ENCODE measurements at places on chromosomes 4 and X.

- DNase-seq: no peak
Measured at GRCh38 chrX:121921258-121921657, 873.8 kb downstream of the GLUD2 start.

GRCh38 chr4:87500092-87500462, 29.1 kb downstream of the SPARCL1 start:
- no peak for DNase-seq

GRCh38 chr4:54101190-54102041, 1.5 kb downstream of the GSX2 start:
- no peak for DNase-seq

DNA sequence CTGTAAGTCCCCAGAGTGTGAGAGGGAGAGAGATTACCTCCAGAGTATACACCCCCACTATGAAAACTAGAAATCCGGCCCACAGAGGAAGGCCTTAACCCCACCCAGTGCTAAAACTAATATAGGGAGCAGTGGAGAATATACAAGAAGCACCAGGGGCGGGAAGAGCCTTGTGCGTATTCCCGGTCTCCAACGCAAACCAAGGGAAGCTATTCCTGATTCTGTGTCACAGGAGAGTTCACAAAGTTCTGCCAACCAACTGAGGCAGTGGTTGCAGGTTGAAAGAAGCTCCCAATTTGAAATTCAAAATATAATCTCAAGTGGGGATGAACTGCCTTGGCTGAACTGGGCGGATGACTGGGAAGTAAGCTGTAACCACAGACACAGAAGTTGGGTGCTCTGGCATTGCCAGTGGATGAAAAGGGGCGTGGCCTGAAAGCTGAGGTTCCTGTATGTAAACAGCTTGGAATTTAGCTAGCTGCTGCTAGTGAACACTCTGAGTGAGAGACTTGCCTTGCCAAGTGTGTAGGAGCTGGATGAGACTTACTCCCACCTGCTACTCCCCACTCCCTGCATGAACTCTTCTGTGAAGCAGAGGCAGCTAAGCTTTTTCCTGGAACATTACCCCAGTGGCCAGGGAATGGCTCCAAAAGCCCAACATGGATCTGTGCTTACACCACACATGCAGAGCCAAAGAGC, 32.7 kb downstream of the ELF2 start:
- DNase-seq: no peak

DNA sequence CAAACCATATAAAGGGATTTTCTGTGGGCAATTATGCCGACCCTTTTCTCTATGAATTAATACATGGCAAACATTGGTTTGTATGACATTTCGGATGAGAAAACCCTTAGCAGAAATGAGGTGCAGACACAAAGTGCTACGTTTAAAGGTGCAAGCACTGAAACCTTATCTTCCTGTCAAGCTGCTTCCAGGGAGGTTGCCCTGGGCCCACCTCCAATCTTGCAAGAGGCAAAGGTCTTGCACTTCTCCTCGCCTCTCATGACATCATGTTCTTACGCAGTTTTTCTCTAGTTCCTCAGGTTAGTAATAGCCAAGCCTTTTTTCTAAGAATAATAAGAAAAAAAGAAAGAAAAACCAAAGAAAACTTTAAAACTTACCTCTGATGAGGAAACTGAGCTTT, 220.1 kb downstream of the DHX15 start:
- no peak for DNase-seq

- DNase-seq: no peak
Measured at GRCh38 chr4:180953572-180953971, 1289.6 kb upstream of the TENM3 start.

- DNase-seq: no peak
Measured at GRCh38 chrX:11419102-11419501, 125.9 kb downstream of the AMELX start.

- no peak for DNase-seq
Measured at GRCh38 chrX:143615851-143616250, 20.1 kb downstream of the SLITRK4 start.

- no peak for DNase-seq
Measured at GRCh38 chr4:27648416-27648815, 787.8 kb downstream of the STIM2 start.

GRCh38 chrX:71859637-71860036, 51.0 kb upstream of the NHSL2 start:
- DNase-seq: no peak

DNA sequence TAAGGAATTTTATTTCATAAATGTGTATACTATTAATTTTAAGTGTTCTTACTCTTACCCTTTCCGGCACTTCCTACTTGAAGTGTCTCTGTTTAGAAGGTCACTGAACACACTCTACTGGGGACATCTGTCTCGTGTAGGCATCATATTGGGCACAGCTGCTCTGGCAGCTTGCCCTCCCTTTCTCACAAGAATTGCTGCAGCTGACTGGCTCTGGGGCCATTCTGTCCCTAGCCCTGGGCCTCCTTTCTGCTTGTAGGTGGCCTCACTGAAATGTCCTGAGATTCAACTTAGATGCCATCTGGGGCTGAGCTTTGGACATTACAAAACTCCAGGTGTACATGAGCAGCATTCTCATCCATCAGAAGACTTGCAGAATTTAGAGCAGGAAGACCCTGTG, 49.6 kb downstream of the SMAD1 start:
- DNase-seq: no peak

GRCh38 chrX:16185725-16186136, 18.4 kb downstream of the MAGEB17 start:
- DNase-seq: no peak

DNA sequence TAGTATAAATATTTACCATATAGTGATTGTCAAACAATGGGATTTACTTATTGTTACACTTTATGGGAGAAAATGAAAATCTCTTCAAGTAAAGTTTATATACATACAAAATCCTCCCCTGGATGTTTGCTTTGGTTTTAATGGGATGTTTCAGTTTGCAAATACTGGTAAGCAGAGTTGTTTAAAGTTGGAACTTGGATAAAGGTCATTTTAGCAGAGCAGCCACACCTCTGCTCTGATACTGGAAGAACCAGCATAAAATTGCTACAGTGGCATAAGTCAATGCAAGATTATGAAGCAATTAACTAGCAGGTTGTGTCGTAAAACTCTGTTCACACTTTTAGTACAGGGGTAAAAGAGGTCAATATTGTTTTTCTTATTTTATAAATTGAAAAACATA, 101.2 kb downstream of the TRAPPC11 start:
- no peak for DNase-seq
